ENCODE measurements at places on chromosomes 2 and 18. TPM values are rescaled to one million over a fixed set of nuclear protein-coding genes. Genes with fewer than 3 reads are reported as not detected.

The LRRTM4 gene
- total RNA-seq: not detected

The COX7A2L gene
- 369 TPM for total RNA-seq

The RAB6C gene
- total RNA-seq: not detected

The CYP27A1 gene
- total RNA-seq: 3.9 TPM

The IL1R2 gene
- not detected for total RNA-seq

The TMEM37 gene
- 0.72 TPM for total RNA-seq

The INHA gene
- total RNA-seq: 0.48 TPM

The CARF gene
- total RNA-seq: 4.7 TPM

The NCKAP5 gene
- 0.43 TPM for total RNA-seq

The CNRIP1 gene
- 0.96 TPM for total RNA-seq

The MAP2 gene
- 5.3 TPM for total RNA-seq

The ADRA2B gene
- not detected for total RNA-seq

The LRATD1 gene
- 16.6 TPM for total RNA-seq

The NAT8 gene
- not detected for total RNA-seq

The DPYSL5 gene
- total RNA-seq: not detected

The RIT2 gene
- total RNA-seq: not detected

The WNT6 gene
- total RNA-seq: under 0.01 TPM

The DSG4 gene
- not detected for total RNA-seq

The FSIP2 gene
- 0.21 TPM for total RNA-seq

The KLHL30 gene
- total RNA-seq: 0.85 TPM

The CFC1 gene
- total RNA-seq: not detected

The RPRM gene
- total RNA-seq: not detected

The TBC1D8 gene
- total RNA-seq: 14.7 TPM

The C2orf49 gene
- 21.4 TPM for total RNA-seq

The SCN9A gene
- 2.4 TPM for total RNA-seq

The SERPINB5 gene
- total RNA-seq: 1,115 TPM

The UBR3 gene
- 30.9 TPM for total RNA-seq

The IL1F10 gene
- total RNA-seq: not detected

The PUS10 gene
- 7.5 TPM for total RNA-seq

The FAM124B gene
- 0.21 TPM for total RNA-seq

Measured in tracheal epithelial cell (primary cell).